ENCODE measurements at places on chromosomes 12 and 14.
A peak's percentile ranks its signal among the peaks of the same experiment; 100 is the strongest.

- no peak for DNase-seq
Measured at GRCh38 chr12:44812062-44812461, 64.1 kb downstream of the NELL2 start.

DNA sequence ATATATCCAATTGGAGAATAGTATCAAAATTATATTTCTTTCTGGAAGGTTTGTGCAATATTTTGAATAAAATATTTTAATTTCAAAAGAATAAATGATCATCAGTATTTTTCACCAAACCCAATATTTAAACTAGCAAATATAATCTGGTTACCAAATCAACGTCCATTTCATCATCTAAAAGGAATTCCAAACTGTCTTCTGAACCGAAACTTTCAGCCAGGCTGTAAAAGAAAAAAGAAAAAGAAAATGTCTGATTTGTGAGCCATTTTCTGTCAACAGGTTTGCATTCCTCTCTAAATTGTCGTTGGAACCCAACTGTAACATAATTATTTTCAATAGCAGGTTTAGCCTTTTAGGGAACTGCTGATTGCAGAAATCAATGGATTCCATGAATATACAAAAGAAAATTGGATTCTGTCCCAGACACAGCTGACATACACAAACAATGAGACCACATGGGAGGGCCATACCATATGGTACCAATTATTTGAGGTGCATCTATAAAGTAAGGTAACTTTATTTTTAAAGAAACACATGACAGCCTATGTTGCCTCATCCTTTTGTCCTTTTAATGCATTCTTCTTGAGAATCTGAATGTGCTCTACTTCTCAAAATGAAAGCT is 22.7 kb downstream of the SNRPF start:
- no peak for DNase-seq

GRCh38 chr14:96119947-96120346 is 80.8 kb downstream of the C14orf132 start:
- DNase-seq = no peak

DNA sequence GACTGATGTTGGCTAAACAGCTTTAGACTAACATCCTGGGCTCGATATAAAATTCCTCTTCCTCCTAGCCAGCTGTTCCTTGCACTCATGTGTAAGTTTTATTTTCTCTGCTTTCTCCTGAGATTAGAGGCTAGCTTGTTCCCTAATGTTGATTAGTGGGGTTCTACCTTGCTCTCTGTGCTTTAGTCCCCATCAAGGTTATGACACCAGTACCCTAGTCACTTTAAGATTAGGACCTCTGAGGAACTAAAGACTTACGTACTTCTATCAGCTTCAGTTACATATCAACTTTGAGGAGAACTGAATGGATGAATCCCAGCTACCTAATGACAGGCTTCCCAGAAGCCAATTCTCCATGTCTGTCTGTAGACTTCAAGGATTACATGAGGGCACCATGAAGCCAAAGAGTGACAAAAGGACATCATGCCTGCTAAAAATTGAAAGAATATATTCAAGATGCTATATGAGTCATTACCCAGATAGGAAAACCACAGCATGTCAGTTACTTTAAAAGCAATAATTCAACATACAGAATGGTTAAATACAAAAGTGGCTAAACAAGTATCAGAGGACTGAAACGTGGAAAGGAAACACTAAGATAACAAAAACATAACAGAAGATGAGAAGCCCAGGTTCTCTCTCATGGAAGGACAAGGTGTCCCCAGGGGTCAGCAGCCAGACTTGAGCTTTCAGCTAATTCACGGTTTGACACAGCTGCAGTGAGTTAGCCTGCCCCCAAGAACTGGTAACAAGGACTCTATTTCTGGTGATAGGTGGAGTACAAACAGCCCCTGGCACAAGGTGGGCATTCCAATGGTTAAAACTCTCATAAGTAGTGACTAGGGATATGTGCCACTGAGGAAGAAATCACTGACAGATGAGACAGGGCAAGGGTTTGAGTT is 20.4 kb downstream of the ADAM20 start:
- no peak for DNase-seq

GRCh38 chr14:50082784-50083466 is 33.4 kb downstream of the VCPKMT start:
- DNase-seq = peak; percentile 70

- DNase-seq = no peak
Measured at GRCh38 chr12:49428793-49429192, 61.5 kb downstream of the SPATS2 start.
